ENCODE measurements at places on chromosomes 1 and 21. TPM values are rescaled to one million over a fixed set of nuclear protein-coding genes. Genes with fewer than 3 reads are reported as not detected.

DNA sequence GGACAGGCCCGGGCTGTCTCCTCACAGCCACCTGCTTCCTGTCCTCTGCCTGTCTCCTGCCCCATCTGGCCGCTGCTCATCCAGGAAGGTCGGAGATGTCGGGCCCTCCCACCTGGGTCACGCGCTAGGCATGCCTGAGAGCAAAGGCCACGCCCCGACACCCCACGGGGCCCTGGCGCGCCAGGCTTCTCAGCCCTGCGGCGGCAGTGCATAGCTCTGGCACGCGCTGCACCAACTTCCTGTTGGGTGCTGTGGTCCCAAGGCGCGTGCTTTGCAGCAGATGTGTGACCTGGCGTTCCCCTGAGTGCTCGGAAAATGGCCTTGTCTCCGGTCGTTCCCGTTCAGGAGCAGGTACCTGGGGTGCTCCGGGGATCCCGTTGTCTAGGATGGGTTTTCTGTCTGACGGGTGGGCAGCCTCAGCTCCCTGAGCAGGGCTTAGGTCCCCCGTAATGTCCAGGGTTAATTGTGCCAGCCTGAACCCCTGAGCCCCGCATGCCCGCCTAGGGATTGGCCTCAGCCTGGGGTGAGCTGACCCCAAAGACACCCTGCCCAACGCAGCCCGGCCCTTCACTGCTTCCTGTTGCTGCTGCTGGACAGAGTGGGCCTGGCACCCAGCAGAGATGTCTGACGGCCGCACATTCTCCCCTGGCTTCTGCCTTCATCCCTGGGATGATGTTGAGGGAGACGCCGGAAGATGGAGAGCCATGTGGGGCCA is 19.4 kb upstream of the KCNAB2 start:
- H3K27me3 ChIP-seq = no peaks in the 10 kb centered on the region
- no peaks in the 10 kb centered on the region for H3K4me1 ChIP-seq
- peak; percentile 79 for DNase-seq

GRCh38 chr1:203569490-203570318 is 56.9 kb upstream of the ATP2B4 start:
- DNase-seq = no peak
- H3K27ac ChIP-seq = no peak overlapping the region
- no peaks in the 10 kb centered on the region for H3K36me3 ChIP-seq
- no peaks in the 10 kb centered on the region for H3K27me3 ChIP-seq

DNA sequence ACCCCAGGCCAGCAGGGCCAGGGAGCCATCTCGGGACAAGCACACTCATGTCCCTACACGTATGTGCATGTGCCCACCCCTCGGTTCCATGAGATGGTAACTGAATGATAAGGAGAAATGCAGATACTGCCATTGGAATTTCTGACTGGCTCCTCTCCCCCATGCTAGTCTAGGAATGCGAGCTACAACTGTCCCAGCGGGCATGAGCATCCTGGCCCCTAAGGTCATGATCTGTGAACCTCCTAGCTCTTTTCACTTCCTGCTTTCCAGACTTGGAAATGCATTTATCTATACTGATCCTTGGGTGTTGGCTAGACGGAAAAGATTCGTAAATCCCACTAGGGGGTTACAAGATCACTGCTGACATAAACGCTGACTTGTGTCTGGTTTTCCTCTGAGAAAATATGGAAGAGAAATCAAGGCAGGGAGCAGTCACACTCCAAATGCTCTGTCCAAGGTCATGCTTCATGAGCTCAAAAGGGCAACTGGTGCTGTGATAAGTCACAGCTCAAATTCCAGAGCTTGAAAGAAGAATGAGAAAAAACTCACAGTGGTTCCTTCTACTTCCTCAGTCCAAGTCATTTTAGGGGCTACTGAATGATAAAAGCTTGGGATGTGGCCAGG is 49.8 kb downstream of the SLC45A1 start:
- H3K36me3 ChIP-seq = peaks cover 50% of the 10 kb centered on the region
- peaks cover 73% of the 10 kb centered on the region for H3K4me1 ChIP-seq
- no peak overlapping the region for H3K4me3 ChIP-seq
- no peaks in the 10 kb centered on the region for H3K27me3 ChIP-seq

Gene DCST1
- 0.18 TPM for total RNA-seq

Gene ITGB3BP
- total RNA-seq = 6.4 TPM

DNA sequence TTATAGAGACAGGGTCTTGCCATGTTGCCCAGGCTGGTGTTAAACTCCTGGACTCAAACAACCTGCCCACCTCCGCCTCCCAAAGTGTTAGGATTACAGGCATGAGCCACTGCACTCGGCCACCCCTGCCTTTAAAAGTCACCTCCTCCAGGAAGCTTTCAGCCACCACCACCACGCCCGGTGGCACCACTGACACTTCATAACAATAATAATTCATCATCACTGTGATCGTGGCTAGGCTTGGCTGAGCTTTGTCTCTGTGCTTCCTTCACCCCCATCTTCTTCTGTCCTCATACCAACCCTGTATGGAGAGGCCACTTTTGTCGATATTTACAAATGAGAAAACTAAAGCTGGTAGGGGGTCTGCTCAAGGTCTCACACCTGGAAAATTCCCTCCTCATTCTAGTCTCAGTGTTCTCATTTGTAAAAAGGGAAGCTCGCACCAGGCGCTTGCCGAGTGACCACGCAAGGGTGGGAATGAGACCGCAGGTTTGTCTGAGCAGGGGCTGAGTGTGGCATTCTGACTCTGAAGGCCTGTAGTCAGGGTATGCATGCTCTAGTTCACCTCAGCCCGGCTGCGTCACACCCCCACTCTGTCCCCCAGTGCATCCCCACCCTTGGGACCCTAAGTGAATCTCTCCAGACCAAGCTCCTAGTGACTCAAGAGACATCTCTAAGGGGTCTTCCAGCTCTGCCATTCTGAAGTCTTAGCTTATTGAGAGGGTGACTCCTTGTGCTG is 12.9 kb upstream of the EPHA2 start:
- no peak overlapping the region for H3K27ac ChIP-seq
- H3K4me1 ChIP-seq = peaks cover 45% of the 10 kb centered on the region
- peaks cover 8% of the 10 kb centered on the region for H3K27me3 ChIP-seq
- DNase-seq = no peak
- no peaks in the 10 kb centered on the region for H3K36me3 ChIP-seq

Gene COL16A1
- 121 TPM for total RNA-seq

GRCh38 chr1:85587841-85588240 is 7.3 kb downstream of the CCN1 start:
- H3K4me3 ChIP-seq = no peak overlapping the region
- H3K4me1 ChIP-seq = no peaks in the 10 kb centered on the region
- no peaks in the 10 kb centered on the region for H3K27me3 ChIP-seq

Gene PCSK9
- total RNA-seq = 26.1 TPM

DNA sequence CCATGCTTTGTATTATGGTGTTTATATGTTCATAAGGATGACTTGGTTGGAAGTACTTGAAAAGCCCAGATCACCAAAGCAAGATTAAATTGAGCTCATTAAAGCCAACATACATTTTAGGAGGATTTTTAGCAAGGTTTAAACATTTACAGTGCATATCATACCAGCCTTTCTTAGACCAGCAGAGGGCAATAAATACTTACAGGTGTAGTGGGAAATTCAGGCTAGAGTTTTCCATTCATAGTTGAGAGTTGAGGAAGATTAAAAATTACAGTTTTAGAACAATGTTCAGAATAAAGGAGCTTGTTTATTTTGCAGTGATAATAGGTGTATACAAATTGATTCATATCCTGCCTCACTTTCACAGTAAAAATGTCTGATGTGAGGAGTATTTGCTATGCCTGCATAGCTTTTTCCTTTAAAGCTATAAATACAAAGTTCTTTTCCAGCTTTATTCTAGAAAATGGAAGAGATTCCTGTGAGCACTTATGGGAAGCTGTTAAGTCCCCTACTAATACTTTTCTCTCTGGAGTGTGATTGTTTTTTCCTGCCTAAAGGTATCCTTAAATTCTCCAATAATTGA is 35.3 kb downstream of the DTL start:
- H3K4me3 ChIP-seq = no peak overlapping the region
- H3K4me1 ChIP-seq = no peaks in the 10 kb centered on the region
- H3K27ac ChIP-seq = no peak overlapping the region
- peak; percentile 77 for DNase-seq

Gene ZFP69B
- not detected for total RNA-seq

Gene ELOVL1
- 84.0 TPM for total RNA-seq

DNA sequence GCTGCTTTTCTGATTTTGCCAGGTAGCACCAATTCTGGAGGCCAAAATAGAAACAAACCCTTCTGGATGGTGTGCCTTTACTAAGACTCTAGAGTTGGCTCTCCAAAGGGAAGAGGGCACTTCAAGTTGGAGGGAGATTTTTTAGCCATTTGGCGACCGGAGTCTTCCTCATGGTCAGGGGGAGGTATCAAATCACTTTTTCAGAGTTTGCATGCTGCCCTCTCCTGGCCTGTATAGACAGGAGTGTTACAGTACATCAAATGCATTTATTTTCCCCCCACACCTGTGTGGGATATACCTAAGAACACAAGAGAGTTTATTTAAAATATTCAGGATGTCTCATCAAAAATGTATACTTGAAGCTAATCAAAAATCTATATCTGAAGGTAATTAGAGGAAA is 3.2 kb downstream of the GREM2 start:
- H3K4me3 ChIP-seq = no peak overlapping the region
- no peak overlapping the region for H3K27ac ChIP-seq
- peak; percentile 38 for DNase-seq
- no peaks in the 10 kb centered on the region for H3K36me3 ChIP-seq
- no peaks in the 10 kb centered on the region for H3K27me3 ChIP-seq

Gene RNU1-2
- total RNA-seq = under 0.01 TPM

- H3K36me3 ChIP-seq = no peaks in the 10 kb centered on the region
- no peak overlapping the region for H3K27ac ChIP-seq
- H3K27me3 ChIP-seq = no peaks in the 10 kb centered on the region
These were observed 25.6 kb downstream of the RUNX1 start for GRCh38 chr21:35023396-35024070.

DNA sequence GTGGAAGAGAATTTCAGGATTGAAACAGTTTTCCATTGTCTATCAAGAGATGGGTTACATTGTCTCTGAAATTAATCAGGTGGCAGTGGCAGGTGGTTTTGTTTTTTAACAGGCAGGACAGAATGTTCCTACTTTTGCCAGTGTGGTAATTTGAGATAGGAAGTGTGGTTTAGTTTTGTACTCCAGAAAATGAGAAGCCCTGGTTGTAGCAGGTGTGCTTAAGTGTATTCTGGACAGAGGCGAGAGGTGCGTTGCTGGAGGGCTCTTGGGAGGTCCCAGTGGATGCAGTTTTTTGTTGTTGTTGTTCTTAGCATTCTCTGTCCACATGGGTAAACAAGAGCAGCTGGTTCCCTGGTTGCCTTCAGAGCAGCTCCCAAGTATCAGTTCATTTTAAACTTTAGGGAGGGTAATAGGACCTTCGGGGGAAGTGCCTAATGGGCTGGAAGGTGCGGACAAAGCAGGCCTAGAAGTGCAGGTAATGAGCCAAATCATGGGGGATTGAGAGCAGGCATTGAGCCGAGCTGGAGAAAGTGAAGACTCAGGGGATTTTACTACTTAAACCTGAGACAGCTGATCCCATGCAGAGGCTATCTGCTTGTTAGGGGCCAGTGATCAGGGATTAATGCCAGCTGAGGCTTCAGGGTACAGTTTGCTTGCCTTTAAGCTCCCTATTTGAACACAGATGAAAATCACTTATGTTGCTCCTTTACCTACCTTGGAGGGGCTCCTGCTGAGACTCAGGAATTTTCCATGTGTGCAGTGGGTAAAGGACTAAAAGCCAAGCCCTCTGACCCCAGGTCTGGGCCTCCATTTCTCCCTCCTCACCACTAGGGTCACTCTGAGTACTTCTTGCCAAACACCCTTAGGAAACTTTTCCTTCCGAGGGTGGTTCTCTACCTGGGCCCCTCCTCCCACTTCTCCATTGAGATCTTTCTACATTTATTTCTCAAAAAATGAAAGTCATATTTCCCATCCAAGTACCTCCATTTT is 6.1 kb downstream of the PFKFB2 start:
- H3K4me1 ChIP-seq = peaks cover 34% of the 10 kb centered on the region
- DNase-seq = no peak
- H3K36me3 ChIP-seq = peaks cover 45% of the 10 kb centered on the region
- H3K4me3 ChIP-seq = no peak overlapping the region
